Activated CD4-positive, CD25-positive, alpha-beta regulatory T cell (primary cell): ENCODE measurements at places on chromosomes 12 and 14.

DNA sequence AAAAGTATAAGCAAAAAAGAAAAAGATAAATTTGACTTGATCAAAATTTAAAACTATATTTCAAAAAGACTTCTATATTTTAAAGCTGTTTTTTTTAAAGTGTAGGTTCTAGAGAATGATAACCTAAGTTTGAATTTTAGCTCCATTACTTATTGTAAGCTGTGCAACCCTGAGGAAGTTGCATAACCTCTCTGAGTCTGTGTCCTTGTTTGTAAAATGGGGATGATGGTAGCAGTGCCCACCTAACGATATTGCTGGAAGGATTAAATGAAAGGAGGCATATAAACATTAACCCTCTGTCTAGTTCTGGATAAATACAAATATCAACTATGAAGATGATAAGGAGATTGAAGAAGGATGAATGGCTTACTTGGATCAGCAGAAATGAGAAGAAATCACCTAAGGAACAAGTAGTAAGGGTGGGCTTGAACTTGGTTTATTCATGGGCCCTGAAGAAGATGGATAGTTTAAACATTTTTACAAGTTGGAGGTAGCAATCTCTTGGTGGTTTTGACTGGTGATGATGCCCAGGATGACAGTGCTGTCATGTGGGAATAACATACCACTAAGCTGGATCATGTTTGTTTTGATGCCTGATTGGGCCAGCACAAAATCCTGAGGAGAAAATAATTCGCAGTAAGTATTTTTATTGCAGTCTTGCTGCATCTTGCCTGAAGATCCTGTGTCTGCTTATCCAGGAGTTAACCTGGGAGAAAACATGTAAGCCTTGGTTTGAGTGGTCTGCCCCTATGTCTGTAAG, 35.0 kb downstream of the TXNRD1 start:
- DNase-seq = no peak

- no peak for DNase-seq
Observed at GRCh38 chr12:15779925-15780324, 9.3 kb downstream of the EPS8 start.

DNA sequence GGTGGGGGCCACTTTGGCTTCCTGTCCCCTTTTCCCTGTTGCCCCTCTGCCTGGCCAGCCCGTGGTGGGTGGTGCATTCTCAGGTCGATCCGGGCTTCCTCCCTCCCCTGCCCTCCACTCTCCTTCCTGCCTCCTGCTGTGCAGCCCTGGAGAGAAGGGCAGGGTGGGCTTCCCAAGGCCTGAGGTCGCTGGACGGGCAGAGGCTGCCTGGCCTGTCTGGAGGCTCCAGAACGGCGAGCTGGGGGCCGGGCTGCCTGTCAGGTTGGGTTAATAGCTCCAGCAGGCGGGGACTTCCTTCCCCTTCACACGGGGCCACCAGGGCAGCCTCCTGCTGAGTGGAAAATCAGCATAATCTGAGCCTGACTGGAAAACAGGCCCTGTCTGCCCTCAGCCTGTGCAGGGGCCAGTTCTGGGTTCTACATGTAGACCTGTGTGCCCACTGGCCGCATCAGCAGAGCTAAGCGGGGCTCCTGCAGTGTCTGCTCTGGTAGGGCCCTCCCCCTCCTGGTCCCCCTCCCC, 11.3 kb downstream of the KIF26A start:
- DNase-seq = no peak

DNA sequence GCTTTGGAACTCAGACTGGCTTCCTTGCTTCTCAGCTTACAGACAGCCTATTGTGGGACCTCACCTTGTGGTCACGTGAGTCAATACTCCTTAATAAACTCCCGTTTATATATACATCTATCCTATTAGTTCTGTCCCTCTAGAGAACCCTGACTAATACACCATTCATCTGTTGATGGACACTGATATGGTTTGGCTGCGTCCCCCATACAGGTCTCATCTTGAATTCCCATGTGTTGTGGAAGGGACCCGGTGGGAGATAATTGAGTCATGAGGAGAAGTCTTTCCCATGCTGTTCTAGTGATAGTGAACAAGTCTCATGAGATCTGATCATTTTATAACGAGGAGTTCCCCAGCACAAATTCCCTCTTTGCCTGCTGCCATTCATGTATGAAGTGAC, 57.0 kb downstream of the OTOGL start:
- DNase-seq = no peak

- DNase-seq = no peak
Observed at GRCh38 chr14:56057071-56057741, 61.0 kb upstream of the PELI2 start.

DNA sequence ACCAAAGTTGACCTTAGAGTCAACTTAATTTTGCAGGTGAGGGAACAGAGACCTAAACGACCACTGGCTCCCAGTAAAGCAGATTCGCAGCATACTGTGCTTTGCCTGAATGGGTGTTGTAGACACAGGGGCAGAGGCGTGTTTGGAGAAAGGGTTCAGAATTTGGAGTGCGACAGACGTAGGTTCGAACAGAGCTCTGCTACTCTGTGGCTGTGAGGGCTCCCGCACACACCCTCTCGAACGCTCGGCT, 243 bp upstream of the TOMM20L start:
- DNase-seq = no peak

DNA sequence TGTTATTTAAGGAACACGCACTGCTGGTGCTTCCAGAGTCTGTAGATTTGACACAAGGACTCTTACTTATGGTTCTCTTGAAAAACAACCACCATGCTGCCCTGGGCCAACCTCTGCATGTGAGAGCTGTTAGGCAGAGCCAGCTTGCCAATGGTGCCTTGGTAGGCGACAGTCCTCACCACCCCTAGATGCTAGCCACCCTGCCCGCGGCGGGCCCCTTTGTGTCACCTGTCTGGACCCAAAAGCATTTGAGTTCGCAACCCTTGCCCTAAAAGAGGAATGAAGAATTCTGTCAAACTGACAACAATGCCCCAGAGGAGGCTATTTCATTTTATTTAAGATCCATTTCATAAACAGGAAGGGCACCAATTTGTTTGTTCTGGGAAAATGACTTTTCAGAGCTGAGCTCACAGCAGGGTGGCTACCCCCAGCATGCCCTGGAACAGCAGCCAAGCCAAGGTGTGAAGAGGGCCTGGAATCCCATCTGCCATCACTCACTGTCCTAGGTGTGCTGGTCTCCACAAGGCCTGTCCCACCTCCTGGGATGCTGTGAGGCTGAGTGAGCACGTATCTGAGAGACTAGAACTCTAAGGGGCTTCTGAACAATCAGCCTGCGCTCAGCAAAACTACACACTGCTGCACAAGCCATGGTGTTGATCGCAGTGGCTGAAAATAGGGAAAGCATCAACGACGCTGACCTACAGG, 63.8 kb upstream of the FZD10 start:
- DNase-seq = no peak

- no peak for DNase-seq
Observed at GRCh38 chr12:52759218-52759617, 17.9 kb downstream of the KRT76 start.
